Activated naive CD4-positive, alpha-beta T cell treated with Interleukin-2 at 50 U/mL for 16 hours (primary cell): ENCODE measurements at places on chromosomes 4 and X.
A peak's percentile ranks its signal among the peaks of the same experiment; 100 is the strongest.

GRCh38 chrX:119273420-119274192 is 37.5 kb downstream of the PGRMC1 start:
- peak; percentile 58 for DNase-seq

DNA sequence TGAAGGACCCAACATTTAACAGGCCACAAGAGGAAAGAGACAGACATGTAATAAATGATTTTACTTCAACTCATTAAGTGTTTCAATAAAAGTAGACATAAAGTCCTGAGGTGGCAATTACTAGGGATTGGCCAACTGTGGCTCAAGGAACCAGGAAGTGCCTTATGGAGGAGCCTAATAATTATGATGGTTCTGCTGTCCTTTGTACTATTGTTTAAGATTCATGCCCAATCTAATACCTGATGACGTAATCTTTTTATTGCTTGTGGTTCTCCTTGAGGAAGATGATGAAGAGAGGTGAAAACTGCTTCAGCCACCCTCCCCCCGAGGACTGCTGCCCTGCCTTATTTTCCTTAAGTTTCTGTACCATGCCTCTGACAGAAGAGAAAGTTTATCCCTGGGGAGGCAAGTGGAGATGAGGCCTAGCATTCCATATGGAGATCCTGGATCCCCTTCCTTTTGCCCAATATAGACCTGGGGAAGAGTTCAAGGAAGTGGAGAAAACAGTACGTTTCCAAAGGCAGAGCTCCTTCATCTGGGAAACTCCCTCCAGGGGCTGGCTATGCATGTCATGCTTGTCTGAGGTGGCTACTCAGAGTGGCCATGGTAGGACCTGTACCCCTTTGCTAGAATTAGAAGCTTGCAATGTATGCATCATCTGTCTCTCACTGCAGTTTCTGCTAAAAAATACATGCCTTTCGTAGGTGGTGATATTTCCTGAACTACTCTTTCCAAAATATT is 56.8 kb upstream of the FAT1 start:
- no peak for DNase-seq

- no peak for DNase-seq
Measured at GRCh38 chrX:2484256-2484655, 16.5 kb downstream of the DHRSX start.

DNA sequence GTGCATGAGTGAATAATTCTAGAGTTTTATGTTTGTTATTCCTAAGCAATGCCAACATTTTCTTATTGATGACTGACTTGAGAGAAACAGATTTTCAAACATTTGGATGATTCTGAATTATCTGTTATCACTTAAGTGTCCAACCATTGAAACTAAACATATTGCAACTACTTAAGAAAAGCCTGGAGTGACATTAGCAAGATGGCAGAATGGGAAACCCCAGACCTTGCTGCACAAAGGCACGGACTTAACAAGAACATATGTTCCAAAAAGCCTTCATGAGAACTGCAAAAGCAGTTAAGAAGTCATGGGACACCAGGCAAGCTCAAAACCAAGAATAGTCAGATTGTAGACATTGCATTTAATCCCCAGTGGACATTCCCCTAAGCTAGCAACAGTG is 215.1 kb downstream of the DCHS2 start:
- DNase-seq, result no peak

GRCh38 chrX:47749185-47749967 is 87.3 kb upstream of the ZNF81 start:
- no peak for DNase-seq

DNA sequence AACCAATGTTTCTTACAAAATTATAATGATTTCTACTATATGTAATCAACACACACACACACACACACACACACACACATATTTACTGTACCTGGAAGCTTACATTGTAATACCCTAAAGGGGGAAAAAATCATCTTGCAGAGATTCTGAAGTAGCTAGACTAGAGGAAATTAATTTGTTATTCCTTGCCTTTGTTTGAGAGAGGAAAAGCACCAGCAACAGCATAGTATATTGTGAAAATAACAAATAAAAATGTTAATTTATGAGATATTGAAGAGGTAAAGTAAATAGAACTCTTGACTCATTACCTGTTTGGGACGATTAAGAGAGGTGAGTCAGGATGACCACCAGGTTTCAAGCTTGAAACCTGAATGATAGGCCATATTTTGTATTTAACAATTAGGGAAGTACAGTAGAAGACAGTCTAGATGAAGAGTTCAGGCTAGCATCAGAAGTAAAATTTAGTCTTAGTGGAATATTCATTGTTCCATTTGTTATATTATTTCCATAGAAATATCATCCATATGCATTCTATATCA is 873.4 kb upstream of the PCDH10 start:
- DNase-seq, result no peak

DNA sequence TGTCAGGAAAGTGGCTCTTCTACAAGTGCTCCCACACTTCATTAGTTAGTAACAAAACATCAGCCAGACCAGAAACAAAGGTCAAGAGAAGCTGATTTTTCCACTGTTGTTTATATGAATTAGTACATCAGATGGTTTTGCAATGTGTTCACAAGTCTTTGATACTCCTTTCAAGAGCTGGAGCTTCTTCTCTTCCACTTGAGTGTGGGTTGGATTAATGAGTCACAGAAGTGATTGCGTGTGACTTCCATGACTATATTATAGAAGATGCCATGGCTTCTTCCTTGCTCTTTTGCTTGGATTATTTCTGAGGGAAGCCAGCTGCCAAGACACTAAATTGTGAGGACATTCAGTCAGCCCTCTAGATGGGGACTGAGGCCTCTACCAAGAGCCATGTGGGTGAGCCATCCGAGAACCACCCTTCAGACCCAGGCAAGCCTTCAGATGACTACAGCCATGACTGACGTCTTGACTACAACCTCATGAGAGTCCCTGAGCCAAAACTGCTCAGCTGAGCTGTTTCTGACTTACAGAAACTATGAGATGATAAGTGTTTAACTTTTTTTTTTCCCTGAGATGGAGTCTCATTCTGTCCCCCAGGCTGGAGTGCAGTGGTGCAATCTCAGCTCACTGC is 18.1 kb downstream of the SOWAHB start:
- DNase-seq, result no peak

DNA sequence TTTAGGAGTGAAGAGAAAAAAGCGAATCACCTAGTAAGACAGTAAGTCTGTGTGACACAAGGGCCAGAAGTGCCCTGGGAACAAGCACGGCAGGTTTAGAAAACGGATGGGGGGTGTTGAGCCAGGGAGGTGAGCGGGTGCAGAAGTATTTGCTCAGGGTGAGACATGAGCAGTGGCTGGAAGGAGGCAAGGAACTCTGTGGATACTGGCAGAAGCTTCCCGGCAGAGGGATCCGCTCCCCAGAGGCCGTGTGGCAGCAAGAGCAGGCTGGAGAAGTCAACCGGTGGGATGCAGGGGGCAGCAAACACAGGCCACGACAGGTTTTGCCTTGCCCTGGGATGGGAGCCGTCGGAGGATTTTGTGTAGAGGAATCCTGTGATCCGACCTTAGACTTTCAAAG is 2.3 kb upstream of the UVSSA start:
- no peak for DNase-seq

GRCh38 chrX:68651110-68651509 is 3.6 kb downstream of the STARD8 start:
- DNase-seq, result no peak

DNA sequence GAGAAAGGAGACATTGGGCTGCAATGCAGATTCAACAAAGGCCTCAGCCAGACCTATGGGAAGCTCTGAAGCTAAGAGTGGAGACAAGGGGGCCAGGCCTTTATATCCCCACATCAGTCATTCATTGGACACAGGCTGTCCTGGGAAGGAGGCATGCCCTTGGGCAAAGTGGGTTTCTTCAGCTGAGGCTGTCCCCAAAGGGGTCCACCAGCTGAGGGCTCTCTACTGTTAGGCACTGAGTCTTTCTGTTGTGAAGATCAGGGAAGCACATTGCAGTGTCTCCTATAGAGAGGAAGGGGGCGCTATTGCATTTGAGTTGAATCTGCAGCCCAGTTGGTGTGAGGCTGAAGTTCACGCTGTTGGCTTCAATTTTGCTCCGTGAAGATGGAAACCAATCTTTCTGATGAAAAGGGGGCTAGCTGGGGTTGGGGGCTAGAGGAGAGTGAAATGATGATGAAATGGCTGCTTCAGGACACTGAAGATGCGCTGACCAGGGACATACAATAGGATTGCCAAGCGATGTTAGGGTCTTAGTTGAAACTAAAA is 48.0 kb downstream of the SLC25A5 start:
- DNase-seq, result peak; percentile 11

- DNase-seq, result no peak
Measured at GRCh38 chrX:110866421-110866820, 70.8 kb upstream of the CHRDL1 start.

GRCh38 chr4:10048941-10049697 is 27.8 kb upstream of the SLC2A9 start:
- no peak for DNase-seq
